Foreskin melanocyte (primary cell): ENCODE measurements at places on chromosomes 1 and 21.
A peak's percentile ranks its signal among the peaks of the same experiment; 100 is the strongest.

DNA sequence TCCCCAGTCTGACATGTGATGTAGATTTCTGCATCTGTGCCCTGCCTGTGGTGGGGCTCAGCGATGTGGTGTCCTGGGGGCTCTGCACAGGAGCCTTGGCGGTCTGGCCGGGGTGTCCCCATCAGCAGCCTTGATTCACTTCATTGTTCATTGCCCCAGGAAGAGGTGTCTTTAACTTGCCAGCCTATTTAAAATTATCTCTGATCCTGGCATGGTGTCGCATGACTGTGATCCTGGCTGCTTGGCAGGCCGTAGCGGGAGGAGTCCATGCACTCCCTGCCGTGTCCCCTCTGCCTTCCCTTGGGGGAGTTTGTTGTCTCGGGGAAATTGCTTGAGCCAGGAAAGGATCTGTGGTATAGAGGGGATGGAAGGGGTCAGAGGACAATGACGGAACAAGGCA lies 59.9 kb downstream of the TRIM11 start:
- DNase-seq: no peak

DNA sequence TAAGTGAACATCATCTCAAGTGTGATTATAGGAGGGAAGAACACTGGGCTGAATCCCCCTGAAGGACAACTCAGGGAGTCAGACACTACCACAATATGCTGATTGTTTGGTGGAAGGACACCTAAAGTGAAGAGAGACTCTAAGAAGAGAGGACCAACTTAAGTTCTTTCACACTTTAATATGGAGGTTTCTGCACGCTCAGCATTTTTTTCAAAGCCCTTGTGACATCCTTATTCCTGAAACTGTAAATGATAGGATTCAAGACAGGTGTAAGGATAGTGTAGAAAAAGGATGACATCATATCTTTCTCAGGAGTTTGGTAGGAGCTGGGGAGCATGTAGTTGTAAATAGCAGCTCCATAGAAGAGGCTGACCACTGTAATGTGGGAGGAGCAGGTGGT lies 4.8 kb downstream of the OR2T10 start:
- no peak for DNase-seq

GRCh38 chr1:245969283-245969682 lies 537.8 kb downstream of the SMYD3 start:
- DNase-seq: peak; percentile 38

- DNase-seq: no peak
These were observed 3.6 kb downstream of the PAX7 start for GRCh38 chr1:18634276-18634675.

DNA sequence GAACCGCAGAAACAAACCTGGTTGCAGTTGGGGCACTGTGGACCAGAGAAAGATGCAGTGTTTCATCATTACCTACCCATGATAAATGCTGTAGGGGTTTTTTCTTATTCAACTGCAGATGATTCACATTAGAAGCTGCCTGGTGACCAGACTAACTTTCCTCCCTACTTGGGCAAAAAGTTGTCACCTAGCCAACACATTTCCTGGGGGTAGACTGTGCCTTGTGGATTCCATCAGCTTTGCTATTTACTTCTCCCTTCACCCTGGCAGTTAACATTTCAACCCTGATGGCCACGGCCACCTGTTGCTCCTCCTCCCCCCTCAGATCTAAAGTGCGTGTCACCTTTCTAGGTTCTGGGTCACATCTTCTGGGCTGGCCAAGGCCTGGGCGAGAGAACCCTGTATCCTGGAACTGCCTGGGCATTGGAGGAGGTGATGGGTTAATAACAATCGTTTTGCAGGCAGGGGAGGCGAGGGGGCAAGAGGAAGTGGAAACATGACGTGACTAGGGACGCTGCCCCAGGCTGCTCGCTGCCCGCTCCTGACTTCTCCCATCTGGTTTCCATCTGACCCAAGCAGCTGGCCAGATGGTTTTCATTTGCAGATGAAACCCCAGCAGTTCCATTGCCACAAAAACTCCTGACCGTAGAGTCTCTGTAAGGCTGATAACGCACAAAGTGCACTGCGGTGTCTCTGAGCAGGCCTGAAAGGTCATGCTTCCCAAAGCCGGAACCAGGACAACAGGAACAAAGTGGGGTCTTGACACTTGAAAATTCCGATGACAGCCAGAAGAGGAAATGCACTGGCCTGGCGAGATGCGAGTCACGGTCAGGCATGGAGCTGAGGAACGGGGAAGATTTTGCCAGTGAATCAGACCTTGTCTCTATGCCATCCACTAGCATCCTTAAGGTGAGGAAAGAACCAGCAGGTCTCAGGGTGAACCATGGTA lies 36.6 kb downstream of the CAPZB start:
- peak; percentile 83 for DNase-seq

DNA sequence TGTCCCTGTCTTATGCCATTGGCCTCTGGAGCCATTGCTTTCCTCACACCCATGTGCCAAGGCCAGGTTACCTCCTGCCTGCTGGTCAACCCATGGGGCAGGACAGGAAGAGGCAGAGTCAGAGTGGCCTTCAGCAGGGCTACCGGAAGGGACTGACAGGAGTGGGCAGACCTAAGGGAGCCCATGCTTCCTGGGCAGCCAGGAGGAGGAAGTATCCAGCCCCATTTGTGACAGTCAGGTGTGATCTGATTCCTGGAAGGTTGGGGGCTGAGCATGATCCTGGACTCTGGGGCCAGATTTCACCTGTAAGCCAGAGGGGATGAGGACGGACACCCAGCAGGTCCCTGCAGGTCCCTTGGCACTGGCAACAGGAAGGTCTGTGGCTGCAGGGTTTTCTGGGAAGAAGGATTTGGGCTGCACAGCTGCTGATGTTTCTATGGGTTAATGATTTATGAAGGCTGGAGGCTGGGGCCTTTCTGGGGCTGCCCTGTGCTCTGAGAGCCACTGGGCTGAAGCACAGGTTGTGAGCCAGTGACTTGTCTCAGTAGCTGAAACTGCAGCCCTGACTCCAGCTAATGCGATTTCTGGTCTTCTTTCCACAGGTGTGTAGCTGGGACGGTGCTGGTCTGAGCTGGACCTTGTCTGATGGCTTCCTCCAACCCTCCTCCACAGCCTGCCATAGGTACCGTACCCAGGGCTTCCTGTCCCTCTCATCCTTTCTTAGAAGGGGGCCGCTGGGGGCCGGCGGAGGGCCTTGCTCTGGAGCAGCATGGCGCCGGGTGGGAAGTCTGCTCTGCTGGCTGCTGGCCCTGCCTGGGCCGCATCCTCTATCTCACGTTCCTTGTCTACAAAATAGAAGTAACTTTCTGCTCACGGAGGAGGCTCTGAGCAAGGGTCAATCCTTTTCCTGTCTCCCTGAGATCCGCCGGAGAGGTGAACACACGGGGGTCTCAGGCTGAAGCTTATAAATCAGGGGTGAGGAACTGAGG lies 40.7 kb downstream of the ARHGEF10L start:
- DNase-seq: no peak

GRCh38 chr1:8966606-8967005 lies 20.9 kb downstream of the CA6 start:
- DNase-seq: no peak

- no peak for DNase-seq
These were observed 151.9 kb downstream of the DMRTA2 start for GRCh38 chr1:50271337-50271736.
